Renal pelvis (tissue), 12 donors: ENCODE measurements at places on chromosomes 11 and 22. TPM values are rescaled to one million over a fixed set of nuclear protein-coding genes. Genes with fewer than 3 reads are reported as not detected.

SRSF8 gene
- polyA plus RNA-seq, result 56.3 TPM

MRGPRX3 gene
- polyA plus RNA-seq, result 0.13 TPM

MYRF gene
- 30.0 TPM for polyA plus RNA-seq

NCF4 gene
- 2.5 TPM for polyA plus RNA-seq

NXPE1 gene
- polyA plus RNA-seq, result 0.04 TPM

NXPE4 gene
- polyA plus RNA-seq, result not detected

DNA sequence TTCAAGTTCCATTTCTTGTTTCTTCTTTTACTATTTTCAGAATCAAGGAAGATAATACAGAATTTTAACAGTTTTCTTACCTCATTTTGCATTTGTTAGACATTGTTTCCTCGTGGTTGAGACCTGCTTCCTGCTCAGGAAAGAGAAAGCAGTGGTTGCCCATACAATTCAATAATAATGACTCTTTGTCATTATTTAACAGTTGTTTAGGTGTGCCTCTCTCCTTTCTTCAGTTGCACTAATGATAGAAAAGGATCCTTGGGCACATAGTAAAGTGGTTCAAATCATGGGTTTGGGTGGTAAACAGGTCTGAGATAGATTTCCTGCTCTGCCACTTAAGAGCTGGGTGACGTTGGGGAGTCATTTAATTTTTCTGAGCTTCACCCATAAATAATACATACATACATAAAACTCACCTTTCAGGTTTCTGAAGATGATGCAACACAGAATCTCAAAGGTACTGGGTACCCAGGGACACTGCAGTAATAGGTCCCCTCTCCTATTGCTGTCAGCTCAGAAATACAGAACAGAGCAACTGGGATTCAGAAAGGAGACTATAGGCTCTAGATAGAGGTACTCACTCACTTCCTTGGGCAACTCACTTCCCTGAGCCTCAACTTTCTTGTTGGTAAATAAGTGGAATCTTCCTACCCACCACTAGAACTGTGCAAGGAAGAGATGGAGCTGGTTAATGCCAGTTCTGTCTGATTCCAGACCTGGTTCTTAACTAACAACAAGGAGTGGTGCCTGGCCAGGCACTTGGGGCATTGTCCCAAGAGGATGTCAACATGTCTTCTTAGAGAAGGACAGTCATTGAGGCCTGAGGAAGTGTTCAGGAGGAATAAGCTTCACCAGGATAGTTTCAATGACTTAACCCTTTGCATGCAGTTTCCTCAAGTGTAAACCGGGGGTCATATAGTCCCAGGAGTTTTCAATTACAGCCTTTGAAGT, 34.9 kb downstream of the CD44 start:
- no peak for DNase-seq

DNA sequence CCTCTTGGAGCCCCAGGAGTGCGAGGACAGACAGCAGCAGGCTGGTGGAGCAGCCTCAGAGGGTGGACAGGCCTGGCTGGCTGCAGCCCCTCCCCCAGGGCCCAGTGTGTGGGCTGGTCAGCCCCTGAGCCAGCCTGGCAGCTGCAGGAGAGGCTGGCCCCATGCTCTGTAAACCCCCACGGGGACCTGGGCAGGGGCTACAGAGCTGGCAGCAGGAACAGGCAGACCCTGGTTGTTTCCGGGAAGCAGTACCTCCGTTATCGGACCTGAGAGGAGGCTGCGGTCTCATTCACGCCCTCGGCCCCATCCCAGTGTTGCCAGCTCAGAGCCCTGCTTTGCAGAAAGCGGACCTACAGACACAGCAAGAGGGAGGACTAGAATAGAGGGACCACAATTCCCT, 38.5 kb upstream of the COMT start:
- DNase-seq, result no peak

GRCh38 chr22:17250380-17251082, 31.3 kb upstream of the ADA2 start:
- no peak for DNase-seq

DNA sequence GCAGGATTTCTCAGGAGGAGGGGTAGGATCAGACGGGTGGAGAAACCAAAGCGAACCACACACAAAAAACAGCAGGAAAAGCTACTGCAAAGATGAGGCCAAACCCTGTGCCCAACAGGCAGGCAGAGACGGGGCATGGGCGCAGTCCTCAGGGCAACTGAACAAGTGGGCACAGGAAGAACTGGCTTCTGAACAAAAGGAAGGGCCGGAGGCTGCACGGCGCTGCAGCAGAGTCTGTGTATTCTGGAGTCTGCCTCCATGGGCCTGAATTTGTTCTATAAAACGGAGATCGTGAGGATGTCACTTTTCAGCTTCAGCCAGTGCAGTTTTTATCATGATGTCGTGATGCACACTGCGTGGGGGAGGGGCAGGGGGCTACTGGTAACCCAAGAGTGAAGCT, 1026.0 kb downstream of the TBC1D22A start:
- DNase-seq, result no peak

- peak; percentile 56 for DNase-seq
Measured at GRCh38 chr11:63635762-63636465, 21.7 kb upstream of the PLAAT3 start.

- DNase-seq, result no peak
Measured at GRCh38 chr22:34834059-34834458, 231.9 kb upstream of the ISX start.

GRCh38 chr22:36194971-36195370, 6.6 kb downstream of the APOL4 start:
- peak; percentile 43 for DNase-seq

DNA sequence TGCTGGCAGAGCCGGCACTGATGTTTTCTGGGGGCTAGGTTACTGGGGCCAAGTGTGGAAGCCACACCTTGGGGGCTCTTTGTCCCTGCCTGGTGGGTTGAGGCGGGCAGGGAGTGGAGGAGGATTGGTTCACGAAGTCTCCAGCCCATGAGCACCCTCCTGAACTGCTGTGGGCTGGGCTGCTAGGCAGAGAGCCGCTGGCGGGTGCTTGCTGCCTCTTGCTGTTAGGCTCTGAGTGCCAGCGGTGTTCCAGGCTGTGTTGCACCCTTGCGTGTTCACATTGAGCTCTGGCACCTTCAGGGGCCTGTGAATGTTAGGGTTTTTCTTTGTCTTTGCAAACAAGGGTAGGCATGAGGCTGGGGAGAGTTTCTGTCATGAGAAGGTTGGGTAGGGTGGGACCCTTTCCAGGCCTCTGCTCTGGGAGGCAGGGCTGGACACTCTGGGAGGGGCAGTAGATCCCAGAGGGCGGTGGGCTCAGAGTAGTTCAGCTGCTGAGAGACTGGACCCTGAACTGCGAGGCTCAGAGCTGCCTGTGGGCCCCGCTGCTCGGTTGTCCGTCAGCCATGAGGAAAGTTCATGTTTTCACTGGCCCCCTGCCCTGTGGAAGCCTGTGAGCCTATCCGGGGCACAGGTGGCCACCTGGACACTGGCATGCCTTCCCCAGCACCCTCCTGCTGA, 24.0 kb upstream of the TMEM191C start:
- DNase-seq, result no peak

DNA sequence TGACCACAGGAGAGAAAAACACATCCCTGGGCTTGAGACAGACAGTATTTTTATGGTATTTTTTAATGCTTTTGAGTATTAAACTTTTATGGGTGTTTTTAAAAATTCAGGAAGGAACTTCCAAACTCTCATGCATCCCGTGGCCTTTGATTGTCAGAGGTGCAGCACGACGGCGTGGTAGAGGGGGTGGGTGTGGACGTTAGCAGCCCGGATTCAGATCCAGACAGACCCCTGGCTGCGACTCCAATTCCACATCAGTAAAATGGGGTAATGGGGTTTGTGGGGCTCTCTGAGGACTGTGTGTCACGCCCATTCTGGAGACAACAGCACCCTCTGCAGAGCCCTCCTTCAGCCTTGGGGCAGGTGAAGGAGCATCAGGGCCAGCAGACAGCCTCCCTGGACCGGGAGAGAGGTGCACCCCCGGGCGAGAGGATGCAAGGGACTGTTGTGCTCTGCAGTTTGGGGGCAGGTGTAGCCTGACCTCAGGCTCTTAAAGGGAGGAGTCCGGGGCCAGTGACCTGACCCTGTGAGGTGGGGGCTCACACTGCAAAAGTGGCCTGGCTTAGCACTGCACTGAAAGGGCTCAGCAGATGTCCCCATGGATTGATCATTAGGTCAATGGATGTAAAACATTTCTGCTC, 1024.3 kb downstream of the TBC1D22A start:
- DNase-seq, result no peak

GRCh38 chr11:117589063-117589462, 208.0 kb downstream of the DSCAML1 start:
- no peak for DNase-seq

DNA sequence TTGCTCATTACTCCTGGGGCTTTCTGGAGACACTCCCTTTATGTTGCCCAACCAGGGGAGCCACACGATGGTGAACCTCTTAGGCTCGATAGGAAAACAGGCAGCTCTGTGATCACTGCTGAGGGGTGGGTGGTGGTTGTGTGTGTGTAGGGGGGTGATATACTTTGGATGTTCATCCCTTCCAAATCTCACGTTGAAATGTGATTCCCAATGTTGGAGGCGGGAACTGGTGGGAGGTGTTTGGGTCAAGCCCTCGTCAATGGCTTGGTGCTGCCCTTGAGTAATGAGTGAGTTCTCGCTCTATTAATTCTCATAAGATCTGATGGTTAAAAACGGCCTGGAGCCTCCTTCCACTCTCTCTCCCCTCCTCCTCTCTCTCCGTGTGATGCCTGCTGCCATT, 204.0 kb upstream of the B3GAT1 start:
- DNase-seq, result no peak

DNA sequence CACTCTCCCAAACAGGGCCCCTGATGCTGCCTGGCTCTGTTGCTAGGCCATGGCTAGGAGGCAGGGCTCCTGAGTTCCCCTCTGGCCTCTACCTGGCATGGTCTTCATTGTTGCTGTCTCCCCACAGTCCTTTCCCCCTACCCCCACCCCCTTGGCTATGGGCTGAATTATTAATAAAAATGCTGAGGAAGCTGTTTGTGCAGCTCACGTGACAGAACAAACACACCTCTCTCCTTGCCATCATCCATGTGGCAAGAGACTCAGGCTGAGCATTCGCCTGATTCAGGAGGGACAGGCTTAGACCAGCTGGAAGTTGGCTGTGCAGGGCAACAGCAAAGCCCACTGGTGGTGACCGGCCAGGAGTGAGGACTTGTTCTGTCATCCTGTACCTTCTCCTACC, 4.2 kb upstream of the SYT7 start:
- no peak for DNase-seq
